Activated CD8-positive, alpha-beta memory T cell treated with anti-CD3 and anti-CD28 coated beads for 1 hour (primary cell): ENCODE measurements at places on chromosomes 4 and X.

- no peak for DNase-seq
Observed at GRCh38 chr4:152104356-152104755, 343.5 kb upstream of the GATB start.

DNA sequence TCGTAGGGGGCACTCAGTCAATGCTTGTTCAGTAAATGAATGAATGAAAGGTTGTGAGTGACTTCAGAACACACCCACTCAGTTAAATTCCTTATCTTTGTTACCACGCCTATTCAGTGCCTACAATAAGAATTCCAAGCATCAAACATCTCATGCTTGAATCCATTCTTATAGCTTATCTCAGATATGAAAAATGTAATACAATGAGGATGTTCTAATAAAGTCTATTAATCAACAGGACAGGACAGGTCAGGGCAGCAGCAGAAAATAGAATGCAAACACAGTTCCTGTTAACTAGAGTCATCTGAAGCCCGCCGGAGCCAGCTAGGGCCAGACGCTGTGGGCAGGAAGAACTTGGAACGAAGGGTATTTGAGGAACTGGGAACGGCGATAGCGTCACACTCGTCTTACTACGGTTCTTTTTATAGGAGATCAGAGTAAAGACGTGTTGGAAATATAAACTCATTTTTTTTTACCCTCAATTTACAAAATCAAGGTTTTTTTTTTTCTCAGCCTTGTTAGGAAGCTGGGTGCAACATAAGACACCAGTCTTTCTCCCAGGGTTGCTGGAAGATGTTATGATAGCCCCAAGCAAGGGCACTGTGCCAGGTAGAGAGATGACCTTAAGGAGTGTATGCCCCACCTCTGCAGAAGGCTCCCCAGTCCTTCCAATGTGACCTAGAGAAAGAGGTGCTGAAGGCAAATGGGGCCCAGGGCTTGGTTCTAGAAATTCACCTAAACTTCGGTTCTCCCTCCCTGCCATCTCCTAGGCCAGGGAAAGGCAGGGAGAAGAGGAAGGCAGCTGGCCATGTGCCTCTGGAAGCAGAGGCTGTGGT is 48.3 kb downstream of the SEL1L3 start:
- no peak for DNase-seq

DNA sequence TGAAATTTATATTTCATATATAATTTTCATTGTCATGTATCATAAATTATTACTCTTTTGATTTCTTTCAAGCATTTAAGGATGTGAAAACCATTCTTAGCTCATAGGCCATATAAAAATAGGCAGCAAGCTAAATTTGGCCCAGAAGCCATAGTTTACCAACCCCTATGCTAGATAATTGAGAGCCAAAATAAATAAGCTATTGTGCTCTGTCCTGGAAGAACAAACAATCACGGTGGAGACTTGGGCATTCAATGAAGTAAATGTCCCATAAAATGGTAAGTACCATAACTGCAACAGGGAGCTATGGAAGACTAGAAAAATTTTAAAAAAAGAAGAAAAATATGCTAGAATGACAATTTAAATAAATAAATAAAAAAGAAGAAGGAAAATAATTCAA is 60.9 kb upstream of the PACRGL start:
- DNase-seq, result no peak

- no peak for DNase-seq
Observed at GRCh38 chrX:4181782-4182407, 468.4 kb upstream of the PRKX start.

DNA sequence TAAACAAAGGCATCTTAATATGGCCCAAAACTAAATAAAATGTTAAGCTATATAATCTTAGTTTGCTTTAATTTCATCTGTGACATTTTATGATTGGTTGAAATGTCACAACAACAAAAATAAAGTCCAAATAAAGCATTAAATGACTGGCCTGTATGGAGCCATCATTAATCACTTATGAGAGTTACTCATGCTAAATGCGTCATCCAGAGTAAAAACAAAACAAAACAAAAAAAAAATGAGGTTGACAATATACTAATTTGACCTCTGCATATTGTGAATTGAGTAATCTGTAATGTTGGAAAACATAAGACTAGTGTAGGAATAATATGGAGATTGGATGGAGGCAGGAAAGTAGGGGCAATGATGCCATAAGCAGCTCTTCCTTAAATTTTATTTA is 139.7 kb downstream of the MAPK10 start:
- no peak for DNase-seq

DNA sequence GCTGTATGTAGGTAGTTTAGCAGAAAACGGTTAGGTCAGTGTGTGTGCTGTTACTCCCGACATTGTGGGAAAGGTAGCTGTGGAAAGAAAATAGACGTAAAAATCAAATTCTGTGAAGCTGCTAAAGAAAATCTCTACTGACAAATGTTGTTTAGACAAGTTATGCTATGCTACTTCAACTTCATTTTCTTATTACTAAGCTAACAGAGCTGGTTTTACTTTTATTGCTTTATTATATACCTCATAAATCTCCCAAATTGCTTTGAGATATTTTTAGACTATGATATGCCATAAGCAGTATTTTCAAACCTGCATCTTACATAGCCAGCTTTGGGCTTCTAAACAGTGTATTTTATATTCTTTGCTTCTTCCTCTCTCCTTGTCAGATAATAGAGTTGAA is 108.2 kb upstream of the PACRGL start:
- DNase-seq, result no peak
